Activated naive CD8-positive, alpha-beta T cell treated with anti-CD3 and anti-CD28 coated beads for 36 hours (primary cell): ENCODE measurements at places on chromosomes 6 and 20. TPM values are rescaled to one million over a fixed set of nuclear protein-coding genes. Genes with fewer than 3 reads are reported as not detected.

DNA sequence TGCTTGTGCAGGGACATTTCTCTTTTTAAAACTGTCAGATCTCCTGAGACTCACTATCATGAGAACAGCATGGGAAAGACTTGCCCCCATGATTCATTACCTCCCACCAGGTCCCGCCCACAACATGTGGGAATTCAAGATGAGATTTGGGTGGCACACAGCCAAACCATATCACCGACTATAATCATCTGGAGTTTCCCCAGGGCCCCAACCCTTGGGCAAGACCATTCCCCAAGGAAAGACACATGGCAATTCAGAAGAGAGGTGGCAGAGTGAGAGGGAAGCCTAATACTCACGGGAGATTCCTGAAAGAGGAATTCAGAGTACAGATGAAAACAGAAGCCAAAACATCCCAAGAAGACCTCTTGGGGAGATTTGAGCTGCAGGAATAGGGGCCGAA, 291.0 kb upstream of the PLCB4 start:
- H3K36me3 ChIP-seq: peaks cover 3% of the 10 kb centered on the region
- no peaks in the 10 kb centered on the region for H3K27me3 ChIP-seq
- no peaks in the 10 kb centered on the region for H3K4me1 ChIP-seq
- no peak overlapping the region for H3K4me3 ChIP-seq

DNA sequence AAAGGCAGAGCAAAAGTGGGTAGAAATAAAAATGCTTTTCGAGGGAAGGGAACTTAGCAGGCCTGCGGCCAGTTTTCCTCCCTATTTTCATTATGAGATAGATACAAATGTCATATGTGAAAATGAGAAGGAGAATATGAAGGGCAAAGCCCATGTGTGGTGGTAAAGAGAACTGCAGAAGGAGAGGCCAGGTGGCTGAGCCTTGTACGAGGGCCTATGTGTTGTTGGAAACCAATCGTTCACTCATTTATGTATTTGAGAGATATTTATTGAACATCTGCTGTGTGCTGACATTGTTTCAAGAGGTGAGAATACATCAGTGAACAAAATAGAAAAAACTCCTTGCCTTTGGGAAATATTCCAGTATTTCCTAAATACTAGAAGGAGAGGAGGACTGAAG, 147.7 kb downstream of the SH3BGRL2 start:
- no peak for DNase-seq
- peaks cover 5% of the 10 kb centered on the region for H3K4me1 ChIP-seq
- peaks cover 5% of the 10 kb centered on the region for H3K27me3 ChIP-seq

Gene NKAPL
- 0.64 TPM for total RNA-seq

Gene PABPC1L
- 79.3 TPM for total RNA-seq

DNA sequence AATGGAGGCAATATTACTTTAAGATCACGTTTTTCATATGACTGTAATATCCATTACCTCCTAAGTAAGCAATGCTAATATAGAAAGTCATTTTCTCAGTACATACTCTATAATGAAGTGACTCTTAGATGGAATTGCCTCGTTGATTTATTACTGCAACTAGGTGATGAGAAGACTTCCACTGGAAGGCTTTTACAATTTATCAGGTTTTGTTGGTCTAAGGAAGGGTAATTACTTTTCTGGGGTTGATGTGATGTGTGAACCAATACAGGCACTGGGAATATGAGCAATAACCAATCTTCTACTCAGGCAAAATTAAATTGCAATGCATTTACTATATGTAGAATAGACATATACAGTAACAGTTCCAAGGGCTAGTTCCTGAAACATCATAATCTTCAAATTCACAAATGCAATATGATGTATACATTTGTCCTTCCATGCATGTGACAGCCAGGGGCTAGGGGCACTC, 635.0 kb downstream of the QKI start:
- no peaks in the 10 kb centered on the region for H3K4me1 ChIP-seq
- H3K27ac ChIP-seq: no peak overlapping the region
- no peak overlapping the region for H3K4me3 ChIP-seq
- no peak for DNase-seq

DNA sequence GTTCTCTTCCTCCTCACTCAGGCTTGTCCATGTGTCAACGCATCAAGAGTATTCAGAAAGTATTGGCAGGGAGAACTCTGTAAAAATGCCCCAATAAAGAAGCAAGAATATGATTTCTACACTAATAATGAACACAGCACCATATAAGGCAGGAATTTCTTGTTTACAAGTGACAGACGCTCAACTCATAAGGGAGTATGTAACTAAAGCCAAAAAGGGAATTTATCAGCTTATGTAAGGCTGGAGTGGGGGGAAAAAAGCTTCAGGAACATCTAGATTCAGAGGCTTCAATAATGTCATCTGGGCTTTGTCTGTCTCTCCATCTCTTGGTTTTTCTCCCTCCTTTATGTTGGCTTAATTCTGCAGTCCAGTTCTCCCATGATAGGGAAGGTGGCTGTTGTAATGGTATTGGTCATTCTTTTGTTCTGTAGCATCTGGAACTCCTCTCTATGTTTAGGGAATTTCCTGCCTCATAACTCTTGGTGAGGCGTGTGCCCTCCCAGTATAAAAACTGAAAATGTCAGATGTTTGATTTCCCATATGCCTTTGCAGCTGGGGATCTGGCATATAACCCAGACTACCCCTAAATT, 125.1 kb upstream of the COL21A1 start:
- H3K4me3 ChIP-seq: no peak overlapping the region
- H3K36me3 ChIP-seq: no peaks in the 10 kb centered on the region
- peaks cover 4% of the 10 kb centered on the region for H3K27me3 ChIP-seq

GRCh38 chr20:38055294-38055693, 21.7 kb downstream of the RPRD1B start:
- DNase-seq: no peak
- no peaks in the 10 kb centered on the region for H3K27me3 ChIP-seq
- peaks cover 38% of the 10 kb centered on the region for H3K4me1 ChIP-seq
- H3K4me3 ChIP-seq: no peak overlapping the region

DNA sequence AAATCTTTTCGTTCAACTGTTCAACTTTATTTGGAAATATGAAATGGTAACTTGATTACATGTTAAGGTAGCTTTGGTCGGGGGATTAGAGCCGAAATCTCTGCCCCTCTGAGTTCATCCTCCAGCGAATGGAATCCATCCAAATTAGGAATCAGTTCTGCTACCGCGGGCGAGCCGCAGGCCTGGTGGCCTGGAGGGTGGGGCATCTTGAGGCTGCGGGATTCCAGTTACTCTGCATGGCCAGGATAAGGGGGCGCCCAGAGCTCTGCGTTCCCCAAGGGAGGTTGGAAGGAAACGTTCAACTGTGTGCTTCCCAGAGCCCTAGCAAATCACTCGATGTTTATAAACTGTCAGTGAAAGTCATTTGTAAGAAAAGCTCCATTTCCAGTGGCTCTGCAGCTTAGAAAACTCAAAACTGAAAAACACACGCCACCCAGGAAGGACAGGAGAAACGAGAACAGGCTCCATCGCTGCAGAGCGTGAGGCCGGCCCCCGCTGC, 262.2 kb downstream of the TAF4 start:
- no peak for DNase-seq
- H3K36me3 ChIP-seq: no peaks in the 10 kb centered on the region
- H3K4me3 ChIP-seq: no peak overlapping the region
- H3K27me3 ChIP-seq: peaks cover 11% of the 10 kb centered on the region

Gene NRM
- 20.2 TPM for total RNA-seq

Gene GPR6
- not detected for total RNA-seq

DNA sequence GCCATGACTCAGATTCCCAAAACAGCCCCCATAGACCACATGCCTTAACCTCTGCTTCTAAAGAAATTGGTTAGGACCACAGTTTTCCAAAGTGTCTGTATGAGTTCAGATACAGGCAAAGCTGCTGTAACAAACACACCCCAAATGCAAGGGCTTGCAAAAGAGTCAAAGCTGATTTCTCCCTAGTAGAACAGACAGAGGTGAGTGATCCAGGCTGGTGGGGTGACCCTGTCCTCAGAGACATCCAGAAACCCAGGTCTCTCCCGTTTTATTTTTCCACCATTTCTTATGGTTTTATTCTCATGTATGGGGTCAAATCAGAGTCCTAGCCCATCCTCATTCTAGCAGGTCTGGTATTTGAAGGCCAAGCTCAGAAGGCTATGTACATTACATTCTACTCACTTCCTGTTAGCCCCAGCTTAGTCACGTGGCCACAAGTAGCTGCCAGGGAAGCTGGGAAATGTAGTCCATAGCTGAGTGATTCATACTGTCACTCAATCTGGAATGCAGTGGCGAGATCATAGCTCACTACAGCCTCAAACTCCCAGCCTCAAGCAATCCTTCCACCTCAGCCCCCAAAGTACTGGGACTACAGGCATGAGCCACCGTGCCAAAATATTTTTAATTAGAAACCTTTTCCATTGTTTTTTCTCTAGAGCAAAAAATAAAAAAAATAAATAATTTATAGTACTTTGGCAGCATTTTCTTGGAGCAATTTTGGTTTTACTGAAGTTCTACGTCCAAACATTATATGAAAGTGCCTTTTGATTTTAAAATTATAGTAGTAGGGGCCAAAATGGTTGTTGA, 175.2 kb downstream of the ZMYND8 start:
- H3K4me1 ChIP-seq: no peaks in the 10 kb centered on the region
- DNase-seq: no peak
- H3K4me3 ChIP-seq: no peak overlapping the region
- H3K27ac ChIP-seq: no peak overlapping the region
- H3K27me3 ChIP-seq: no peaks in the 10 kb centered on the region

Gene BAK1
- total RNA-seq: 34.3 TPM

Gene PRR18
- 0.33 TPM for total RNA-seq

Gene CABLES2
- 4.9 TPM for total RNA-seq

DNA sequence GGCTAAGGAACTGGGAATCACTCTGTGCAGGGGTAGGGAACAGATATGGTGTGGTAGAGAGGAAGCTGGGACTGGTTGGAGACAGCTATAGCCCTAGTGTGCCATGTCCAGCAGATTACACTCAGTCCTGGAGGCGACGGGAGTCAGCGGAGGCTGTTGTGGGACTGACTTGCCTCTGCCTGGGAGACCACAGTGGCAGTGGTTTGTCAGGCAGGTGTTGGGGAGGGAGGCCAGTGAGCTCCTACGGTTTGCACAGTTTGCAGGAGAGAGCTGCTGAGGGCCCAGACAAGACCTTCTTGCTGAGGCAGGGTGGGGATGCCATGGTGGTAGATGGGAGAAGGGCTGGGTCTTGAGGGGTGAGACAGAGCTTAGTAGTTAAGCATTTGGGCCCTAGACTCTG, 4.9 kb downstream of the PLCG1 start:
- peak overlapping the region; percentile 93 for H3K27ac ChIP-seq
- H3K36me3 ChIP-seq: peaks cover 72% of the 10 kb centered on the region
- peaks cover 76% of the 10 kb centered on the region for H3K4me1 ChIP-seq
- H3K27me3 ChIP-seq: no peaks in the 10 kb centered on the region

Gene KCNB1
- total RNA-seq: not detected

- H3K27ac ChIP-seq: no peak overlapping the region
- no peaks in the 10 kb centered on the region for H3K4me1 ChIP-seq
- H3K36me3 ChIP-seq: no peaks in the 10 kb centered on the region
- no peak overlapping the region for H3K4me3 ChIP-seq
- DNase-seq: no peak
These were observed 30.2 kb downstream of the PSMG4 start for GRCh38 chr6:3288711-3289663.

GRCh38 chr6:24766680-24767462, 7.9 kb upstream of the GMNN start:
- no peak overlapping the region for H3K27ac ChIP-seq
- H3K27me3 ChIP-seq: no peaks in the 10 kb centered on the region
- H3K4me1 ChIP-seq: peaks cover 14% of the 10 kb centered on the region
- H3K36me3 ChIP-seq: no peaks in the 10 kb centered on the region
- H3K4me3 ChIP-seq: no peak overlapping the region

GRCh38 chr6:166769648-166770047, 142.6 kb upstream of the RPS6KA2 start:
- no peak overlapping the region for H3K27ac ChIP-seq
- H3K4me1 ChIP-seq: no peaks in the 10 kb centered on the region
- no peak for DNase-seq

Gene CALHM5
- not detected for total RNA-seq

DNA sequence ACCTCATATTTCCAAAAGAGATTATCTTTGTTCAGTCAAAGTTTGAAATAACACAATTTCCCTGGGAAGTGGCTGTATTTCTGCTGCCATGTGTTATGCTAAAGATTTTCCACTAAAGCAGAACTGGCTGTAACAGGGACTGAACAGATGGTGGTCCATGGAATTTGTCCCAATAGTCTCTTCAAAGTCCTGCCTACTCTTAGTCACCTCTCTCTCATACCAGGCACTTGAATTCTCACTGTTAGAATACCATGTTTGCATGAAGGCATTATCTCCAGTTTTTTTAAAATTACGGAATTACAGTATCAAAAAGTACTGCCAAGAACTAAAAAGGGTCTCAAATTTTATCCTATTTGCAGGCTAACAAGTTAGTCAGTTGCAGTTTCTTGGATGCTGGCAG, 105.0 kb upstream of the HDDC2 start:
- H3K27me3 ChIP-seq: peaks cover 4% of the 10 kb centered on the region
- no peaks in the 10 kb centered on the region for H3K4me1 ChIP-seq
- DNase-seq: no peak
- H3K27ac ChIP-seq: no peak overlapping the region
- H3K4me3 ChIP-seq: no peak overlapping the region

DNA sequence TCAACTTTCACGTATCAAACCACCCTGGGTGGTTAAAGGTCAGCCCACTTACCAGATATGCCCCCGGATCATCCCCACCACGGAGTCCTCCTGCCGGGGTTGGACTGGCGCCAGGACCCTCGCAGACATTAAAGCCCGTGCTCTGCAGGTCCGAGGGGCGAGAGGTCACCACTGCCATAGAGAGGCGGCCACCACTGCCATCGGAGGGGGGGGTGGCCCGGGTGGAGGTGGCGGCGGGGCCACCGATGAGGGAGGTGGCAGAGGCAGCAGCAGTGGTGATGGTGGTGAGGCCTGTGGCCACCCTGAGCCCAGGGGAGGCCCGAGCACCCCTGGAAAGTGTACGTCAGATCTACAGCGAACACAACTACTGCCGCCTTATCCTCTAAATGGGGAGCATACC, 76.3 kb downstream of the ASXL1 start:
- H3K36me3 ChIP-seq: peaks cover 34% of the 10 kb centered on the region
- H3K4me3 ChIP-seq: no peak overlapping the region
- H3K27me3 ChIP-seq: no peaks in the 10 kb centered on the region
- peaks cover 15% of the 10 kb centered on the region for H3K4me1 ChIP-seq
- DNase-seq: no peak
- H3K27ac ChIP-seq: no peak overlapping the region

Gene FUCA2
- 8.4 TPM for total RNA-seq

Gene TMEM244
- not detected for total RNA-seq

Gene BPI
- not detected for total RNA-seq

Gene NHLRC1
- 0.19 TPM for total RNA-seq

DNA sequence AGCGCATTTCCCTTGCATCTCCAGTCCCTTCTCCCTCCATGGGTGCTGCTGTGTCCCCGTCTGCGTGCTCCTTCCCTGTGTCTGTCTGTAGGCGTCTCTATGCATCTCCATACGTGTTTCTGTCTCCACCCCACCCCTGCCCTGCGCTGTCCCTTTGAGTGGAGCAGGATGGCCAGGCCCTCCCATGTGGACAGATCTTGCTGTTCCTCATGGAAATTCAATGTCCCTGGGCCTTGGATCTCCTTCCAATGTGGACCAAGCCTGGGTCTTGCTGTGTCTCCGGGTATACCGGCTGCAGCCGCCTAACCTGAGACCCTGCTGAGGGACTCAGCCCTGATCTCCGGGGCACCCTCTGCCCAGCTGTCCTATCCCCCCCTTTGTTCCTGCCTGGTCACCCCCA, 172.7 kb downstream of the BMP7 start:
- H3K4me3 ChIP-seq: no peak overlapping the region
- H3K27me3 ChIP-seq: peaks cover 6% of the 10 kb centered on the region
- no peak overlapping the region for H3K27ac ChIP-seq
- DNase-seq: no peak
